ENCODE measurements at places on chromosomes 1 and 21. TPM values are rescaled to one million over a fixed set of nuclear protein-coding genes. Genes with fewer than 3 reads are reported as not detected.
A peak's percentile ranks its signal among the peaks of the same experiment; 100 is the strongest.

DNA sequence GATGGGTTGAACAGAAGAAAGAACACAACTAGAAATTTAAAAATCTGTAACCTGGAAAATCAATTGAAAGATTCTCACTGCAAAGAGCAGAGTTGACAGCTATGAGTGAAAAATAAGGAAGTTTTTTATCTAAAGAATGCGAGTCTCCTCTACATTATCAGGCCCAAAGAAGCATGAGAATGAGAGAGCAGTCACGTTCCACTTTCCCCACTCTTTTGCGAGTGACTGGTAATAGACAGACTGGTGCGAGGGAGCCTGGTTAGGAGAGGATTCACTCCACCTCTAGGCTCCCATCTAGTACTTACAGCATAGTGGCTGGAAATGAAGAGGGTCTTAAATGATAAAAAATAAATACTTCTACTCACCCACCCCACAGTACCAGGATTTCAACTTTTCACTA lies 52.0 kb downstream of the PRDX6 start:
- DNase-seq = no peak

Gene SPRR2B
- total RNA-seq = not detected

Gene PIK3C2B
- 3.0 TPM for total RNA-seq

Gene HEYL
- total RNA-seq = 3.3 TPM

Gene PTPN14
- 42.8 TPM for total RNA-seq

- no peak for DNase-seq
Observed at GRCh38 chr1:94937820-94938219, 10.9 kb upstream of the CNN3 start.

GRCh38 chr1:231919239-231919885 lies 292.8 kb downstream of the DISC1 start:
- DNase-seq = no peak

DNA sequence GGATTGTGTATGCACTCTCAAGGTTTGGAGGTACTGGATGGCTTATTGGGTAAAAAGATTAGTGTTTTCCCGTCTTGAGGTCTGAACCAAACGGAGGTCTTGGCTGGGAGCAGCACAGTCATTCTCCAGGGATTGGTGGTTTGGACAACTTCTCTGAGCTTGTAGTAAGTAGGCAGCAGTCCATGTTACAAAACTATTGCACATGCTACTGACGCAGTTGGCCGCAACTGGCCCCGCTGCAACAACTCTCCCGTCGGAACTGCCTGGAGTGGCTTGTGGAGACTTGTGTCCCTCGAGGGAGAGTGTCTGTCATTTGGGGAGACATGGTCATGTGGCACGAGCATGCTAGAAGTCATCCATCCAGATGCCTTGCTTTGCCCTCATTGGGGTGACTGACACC lies 276.0 kb downstream of the TM2D1 start:
- peak; percentile 93 for DNase-seq

- no peak for DNase-seq
Observed at GRCh38 chr1:161994175-161994668, 29.4 kb downstream of the OLFML2B start.

GRCh38 chr1:209729436-209729835 lies 24.8 kb downstream of the HSD11B1 start:
- no peak for DNase-seq

Gene RAB3B
- not detected for total RNA-seq

GRCh38 chr1:151327223-151327902 lies at the start of gene PI4KB:
Gene PI4KB, minus strand, starts transcription at chr1:151327416. Its CDS starts 10,935 bp downstream, at chr1:151316481.
- peak; percentile 95 for DNase-seq

Gene C1QTNF12
- total RNA-seq = not detected

Gene EYA3
- 19.5 TPM for total RNA-seq

DNA sequence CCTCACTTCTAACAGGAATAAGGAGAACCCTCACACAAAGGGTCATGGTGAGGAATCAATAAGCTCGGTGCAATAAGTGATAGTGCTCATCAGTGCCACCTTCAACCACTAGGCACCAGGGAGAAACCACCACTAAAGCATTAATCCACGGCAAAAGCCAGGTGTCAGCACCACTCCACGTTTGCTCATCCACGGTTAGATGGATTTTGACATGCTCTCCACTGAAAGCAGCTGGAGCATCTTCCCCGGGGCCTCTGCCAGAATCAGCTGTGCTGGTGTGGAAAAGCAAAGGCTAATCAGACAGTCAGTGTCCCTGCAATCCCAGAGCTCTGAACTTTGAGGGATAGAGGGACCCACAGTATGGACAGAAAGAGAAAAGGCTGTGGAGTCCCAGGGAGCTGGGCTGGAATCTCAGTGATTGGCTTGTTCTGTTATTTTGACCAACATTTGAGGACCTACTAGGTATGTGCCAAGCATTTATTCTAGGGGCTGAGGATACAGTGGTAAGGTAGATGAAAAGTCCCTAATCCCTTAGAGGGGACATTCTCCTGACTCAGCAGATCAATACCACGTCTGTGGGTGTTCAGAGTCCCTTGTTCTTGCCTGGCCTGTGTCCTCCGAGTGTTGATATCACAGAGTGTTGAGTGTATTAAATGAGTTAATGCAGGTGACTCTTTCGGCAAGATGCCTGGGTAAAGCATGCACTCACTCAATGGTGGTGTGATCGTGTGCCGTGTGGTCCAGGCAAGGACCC lies 41.3 kb downstream of the FHAD1 start:
- DNase-seq = no peak

DNA sequence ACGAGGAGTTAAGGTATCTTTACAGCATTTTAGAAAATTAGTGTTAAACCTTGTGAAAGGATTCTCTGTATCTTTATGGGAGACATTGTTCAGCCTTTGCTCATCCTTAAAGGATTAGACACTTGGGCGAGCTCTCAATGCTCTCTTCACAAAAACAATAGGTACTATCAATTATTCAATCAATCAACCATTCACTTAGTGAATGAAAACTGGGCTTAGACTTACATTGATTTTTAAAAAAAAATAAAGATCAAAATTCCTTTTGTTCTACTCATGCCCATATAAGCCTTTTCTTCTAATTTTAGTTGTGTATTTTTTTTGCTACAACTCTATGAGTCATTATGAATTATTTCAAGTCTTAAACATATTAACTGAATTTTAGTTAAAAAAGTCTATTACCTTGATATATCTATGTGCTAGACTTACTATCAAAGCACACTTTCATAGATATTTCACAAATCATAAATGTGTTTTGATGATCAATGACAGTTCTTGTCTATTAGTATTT lies 181.2 kb downstream of the DPYD start:
- no peak for DNase-seq

GRCh38 chr1:234214129-234214910 lies 158.9 kb upstream of the COA6 start:
- DNase-seq = no peak

Gene SYNJ1
- total RNA-seq = 10.9 TPM
